ENCODE measurements at places on chromosomes 2 and 18.

DNA sequence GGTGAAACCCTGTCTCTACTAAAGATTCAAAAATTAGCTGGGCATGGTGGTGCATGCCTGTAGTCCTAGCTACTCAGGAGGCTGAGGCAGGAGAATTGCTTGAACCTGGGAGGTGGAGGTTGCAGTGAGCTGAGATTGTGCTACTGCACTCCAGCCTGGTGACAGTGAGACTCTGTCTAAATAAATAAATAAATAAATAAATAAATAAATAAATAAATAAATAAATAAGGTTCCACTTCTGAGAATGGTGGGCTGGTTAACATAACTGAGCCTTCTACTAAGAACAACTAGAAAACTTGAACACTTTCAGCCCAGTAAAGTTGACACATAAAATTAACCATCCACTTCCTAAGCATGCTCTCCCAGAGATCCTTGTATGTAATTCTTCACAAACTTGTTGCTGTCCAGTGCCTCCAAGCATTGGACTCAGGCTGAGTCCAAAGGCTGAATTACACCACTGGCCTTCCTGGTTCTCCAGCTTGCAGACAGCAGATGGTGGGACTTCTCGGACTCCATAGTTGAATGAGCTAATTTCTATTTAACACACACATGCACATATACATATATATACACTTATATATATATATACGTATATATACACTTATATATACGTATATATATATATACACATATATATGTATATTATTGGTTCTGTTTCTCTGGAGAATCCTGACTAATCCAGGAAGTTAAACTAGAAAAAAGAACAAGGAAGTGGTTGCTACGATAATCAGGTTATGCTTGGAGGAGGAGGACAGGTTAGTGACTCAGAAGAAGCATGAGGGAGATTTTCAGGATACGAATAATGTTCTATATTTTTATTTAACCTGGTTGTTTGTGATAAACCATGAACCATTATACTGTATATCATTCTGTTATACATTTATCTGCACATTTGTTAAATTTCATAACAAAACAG, 348.8 kb downstream of the METTL4 start:
- DNase-seq = no peak

GRCh38 chr2:137255990-137256389, 490.6 kb downstream of the THSD7B start:
- DNase-seq = no peak

DNA sequence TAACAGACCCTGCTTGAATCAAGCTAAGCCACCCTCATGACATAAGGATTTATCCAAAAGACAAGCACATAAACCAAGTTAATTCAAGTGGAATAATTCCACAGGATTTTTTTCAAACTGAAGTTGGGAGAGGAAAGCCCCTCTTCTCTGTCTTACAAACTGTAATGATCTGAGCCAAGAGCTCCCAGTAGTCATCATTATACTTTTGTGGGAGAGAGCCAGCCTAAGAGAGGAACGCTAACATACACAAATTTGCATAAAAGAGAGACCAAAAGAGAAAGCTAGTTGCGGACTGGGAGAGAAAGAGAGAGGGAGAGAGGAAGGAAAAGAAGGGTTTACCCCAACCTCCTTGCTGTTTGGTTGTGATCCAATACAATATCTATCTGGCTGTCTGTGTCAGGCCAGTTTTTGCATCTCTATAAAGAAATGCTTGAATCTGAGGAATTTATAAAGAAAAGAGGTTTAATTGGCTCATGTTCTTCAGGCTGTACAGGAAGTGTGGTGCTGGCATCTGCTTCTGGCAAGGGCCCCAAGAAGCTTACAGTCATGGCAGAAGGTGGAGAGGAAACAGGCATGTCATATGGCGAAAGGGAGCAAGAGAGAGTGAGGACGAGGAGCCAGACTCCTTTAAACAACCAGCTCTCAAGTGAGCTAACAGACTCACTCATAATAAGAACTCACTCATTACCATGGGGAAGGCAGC, 20.8 kb upstream of the PUM2 start:
- DNase-seq = no peak

- no peak for DNase-seq
Measured at GRCh38 chr18:5841518-5841917, 53.8 kb downstream of the TMEM200C start.

DNA sequence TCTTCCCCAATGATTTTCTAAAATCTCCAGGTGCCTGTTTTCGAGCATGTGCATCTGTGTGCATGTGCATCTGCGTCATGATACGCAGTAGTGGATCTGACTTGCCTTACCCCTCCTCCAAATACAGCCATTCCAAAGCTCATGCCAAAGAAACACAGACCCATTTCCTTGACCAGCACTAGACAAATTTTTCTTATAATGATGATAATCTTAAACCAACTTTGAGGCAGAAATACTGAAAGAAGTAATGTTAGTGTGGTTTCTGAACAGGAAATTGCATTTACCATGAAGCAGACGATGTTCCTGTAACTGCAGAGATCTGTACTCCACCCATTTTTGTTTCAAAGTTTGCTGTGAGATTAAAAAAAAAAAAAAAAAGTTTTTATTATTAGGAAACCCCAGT, 25.6 kb downstream of the CYTIP start:
- DNase-seq = no peak

GRCh38 chr2:168090366-168091135, 156.8 kb downstream of the STK39 start:
- no peak for DNase-seq

DNA sequence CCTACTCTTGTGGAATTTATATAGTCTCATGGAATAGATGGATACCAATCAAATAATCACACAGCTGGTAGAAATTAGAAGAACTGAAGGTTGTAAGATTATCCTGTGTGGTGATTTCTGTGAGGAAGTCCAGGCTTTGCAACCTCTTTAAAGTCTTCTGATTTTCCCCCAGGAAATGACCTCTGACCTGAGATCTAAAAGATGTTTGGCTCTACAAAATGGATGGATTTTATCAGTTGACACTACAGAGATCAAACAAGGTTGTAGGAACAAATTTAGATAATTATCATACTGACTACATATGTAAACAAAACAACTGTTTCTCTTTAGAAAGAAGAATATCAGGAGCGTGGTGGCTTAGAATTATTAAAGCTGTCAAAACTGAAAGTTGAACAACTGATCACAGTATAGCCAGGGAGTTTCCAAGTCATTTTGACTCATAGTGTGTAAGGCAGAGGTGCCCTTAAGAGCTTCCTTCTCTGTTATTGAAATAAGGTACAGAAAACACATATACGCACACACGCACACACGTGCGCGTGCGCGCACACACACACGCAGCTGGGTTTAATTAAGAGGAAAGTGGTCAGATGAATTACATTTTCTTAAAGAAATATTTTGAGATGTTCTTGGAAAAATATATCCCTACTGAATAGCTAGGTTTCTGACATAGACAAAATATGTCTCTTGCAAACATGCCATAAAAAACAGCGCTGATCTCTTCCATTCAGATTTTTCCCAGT, 35.5 kb upstream of the PELI1 start:
- DNase-seq = no peak

DNA sequence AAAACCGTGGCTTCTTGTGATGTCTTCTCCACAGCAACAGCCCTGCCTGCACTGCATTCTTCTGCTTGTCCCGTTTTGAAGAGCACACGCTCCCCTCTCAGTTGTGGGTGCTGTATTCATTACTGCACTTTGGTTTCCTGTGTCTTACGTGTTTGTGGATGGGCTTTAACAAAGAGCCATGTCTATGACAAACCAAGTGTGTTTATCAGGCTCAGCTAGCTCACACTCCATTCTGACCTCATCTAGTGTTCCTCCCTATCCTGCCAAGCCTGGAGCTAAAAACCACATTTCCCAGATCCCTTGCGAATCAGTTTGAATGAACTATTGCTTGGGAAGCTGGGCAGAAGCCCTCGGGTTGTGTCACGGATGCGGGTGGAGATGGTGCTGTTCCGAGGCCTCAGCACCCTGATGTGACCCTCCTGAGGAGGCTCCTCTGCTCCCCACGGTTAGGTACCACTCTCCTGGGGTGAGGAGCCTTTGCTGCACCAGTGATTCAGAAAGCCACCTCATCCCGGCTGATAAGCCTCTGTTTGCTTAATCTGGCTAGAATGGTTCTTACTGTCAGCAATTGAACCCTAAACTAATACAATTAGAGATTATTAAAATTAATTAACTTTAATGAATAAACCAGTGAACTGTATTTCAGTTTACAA, 116.5 kb downstream of the GALR1 start:
- no peak for DNase-seq

- no peak for DNase-seq
Measured at GRCh38 chr18:41973983-41974382, 18.9 kb downstream of the PIK3C3 start.

- DNase-seq = no peak
Measured at GRCh38 chr2:189088591-189089205, 90.9 kb downstream of the COL5A2 start.

DNA sequence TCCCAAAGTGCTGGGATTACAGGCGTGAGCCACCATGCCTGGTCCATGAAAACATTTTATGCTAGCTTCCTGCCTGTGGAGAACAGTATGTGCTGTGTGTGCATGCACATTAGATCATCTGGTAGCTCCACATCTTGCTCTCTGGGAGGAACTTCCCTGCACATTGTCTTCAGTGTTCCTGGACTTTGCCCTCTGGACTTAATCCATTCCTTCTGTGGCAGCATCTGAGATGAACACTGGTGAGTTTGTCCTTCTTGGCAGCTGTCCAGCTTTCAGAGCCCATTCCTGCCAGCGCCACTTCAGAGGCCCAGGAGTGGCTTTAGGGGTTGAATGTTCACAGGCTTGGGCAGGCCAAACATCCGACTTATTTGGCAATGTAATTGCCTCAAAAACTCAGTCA, 65.2 kb downstream of the POU3F3 start:
- no peak for DNase-seq

DNA sequence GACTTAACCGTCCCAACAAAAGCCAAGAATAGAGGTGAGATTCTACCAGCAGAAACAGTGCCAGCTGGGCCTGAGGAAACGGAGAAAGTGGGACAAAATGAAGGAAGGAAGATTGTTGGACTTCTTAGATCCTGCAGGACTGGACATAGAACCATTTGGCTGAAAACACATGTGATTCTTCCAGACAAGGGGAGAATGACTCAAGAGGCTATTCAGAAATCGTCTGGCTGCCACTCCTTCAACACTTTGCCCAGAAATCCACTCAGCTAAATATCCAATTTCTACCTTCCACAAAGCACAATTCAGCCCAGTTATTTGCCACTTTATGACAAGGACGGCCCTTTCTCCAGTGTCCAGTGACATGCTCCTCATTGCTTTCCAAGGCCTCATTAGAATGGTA, 61.6 kb downstream of the SNORC start:
- DNase-seq = no peak

DNA sequence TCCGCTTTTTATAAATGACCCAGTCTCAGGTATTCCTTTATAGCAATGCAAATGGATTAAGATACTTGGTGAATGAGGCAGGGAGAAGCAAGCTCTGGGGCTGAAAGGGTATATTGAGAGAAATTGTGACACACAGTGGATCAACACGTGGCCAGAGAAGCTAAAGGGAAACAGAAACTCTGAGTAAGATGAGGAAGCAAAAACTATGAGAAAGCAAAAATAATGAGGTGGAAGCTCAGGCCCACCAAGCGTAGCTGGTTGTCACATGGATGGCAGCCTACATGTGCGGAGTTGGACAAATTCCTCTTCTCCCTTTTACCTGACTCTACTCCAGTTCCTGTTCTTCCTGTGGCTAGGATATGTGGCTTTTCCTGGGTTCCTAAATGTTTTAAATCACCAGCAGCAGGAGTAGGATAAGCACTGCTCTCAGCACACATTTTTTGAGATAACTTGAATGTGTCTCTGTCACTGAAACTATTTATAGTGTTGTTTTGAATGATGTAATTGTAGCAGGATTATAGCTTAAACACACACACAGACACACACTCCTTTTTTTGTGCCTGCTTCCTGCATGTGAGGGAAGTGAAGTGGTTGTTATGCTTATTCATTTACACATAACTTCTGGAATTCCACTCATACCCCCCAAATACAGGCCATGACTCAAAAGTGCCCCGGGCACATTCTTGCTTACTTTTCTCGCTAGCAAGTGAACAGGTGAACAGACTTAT, 30.1 kb upstream of the EPC2 start:
- no peak for DNase-seq

GRCh38 chr2:111048856-111049768, 71.6 kb upstream of the BCL2L11 start:
- no peak for DNase-seq

GRCh38 chr2:70697603-70698383, 70.2 kb downstream of the ADD2 start:
- DNase-seq = no peak

GRCh38 chr2:45806563-45807358, 155.3 kb downstream of the PRKCE start:
- no peak for DNase-seq

- peak; percentile 58 for DNase-seq
Measured at GRCh38 chr2:230643576-230644291, 68.9 kb upstream of the CAB39 start.

DNA sequence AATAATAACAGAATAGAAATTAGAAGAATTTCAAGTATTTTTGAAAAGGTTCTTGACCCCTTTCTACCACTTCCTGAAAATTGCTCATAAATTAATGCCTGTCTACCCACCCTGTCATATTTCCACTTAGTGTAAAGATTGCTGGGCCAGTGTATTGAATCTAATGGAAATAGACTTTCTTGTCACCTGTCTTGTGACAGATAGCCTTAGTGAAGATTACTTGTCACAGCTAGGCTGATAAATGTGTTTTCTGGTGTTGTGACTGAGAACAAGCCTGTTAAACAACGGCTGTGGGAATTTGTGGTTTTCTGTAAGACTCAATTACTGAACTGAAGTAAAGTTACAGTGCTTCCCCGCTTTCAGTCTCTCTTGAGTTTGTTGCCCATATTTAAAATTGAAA, 37.0 kb downstream of the PIK3C3 start:
- DNase-seq = no peak

DNA sequence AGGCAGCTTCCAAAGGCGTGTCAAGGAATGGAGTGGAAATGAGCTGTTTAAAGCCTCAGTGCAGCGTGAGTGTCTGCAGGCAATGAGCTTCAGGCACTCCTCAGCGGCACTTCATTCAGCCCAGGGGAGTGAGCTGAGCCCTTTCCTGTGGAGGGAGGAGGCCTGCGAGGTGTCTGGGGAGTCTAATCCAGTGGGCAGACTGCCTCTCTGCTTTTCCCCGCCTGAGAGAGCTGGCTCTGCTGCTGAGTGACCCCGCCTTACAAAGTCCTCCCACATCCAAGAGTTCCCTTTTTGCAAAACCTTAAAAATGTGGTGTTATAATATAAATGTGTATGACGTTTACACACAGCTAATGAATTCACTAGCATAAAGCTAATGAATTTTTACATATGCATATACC, 7.0 kb upstream of the LDLRAD4 start:
- no peak for DNase-seq

DNA sequence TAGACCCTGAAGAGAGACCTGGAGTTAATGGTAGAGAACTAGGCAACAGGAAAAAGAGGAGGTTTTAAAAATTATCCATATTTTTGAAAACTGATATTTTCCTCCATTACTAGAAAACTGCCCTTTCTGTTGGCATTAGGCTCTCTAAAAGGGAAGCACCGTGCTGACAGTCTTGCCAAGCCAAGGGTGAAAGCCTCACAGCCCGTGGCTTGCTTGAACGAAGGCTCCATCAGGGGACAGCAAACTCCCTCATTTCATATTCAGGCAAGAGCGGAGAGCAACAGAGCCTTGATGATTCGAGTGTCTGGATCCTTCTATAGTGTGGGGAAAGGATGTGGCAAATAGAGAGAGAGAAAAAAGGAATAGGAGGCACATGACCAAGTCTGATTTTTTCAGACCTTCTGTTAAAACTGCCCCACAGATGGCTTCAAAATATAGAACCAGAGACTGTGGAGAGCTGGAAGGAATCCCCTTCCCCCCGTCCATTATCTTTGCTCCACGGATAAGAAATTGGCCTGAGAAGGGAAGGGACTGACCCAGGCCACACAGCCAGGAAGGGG, 67.0 kb downstream of the CACNB4 start:
- no peak for DNase-seq

All from stimulated activated CD4-positive, alpha-beta T cell treated with anti-CD3 and anti-CD28 coated beads, Interleukin-4, amount 100 ng/mL, for 4 hours (primary cell).